ENCODE measurements at places on chromosomes 1 and 21.

GRCh38 chr1:238898856-238899255, 487.5 kb upstream of the CHRM3 start:
- no peak for DNase-seq

DNA sequence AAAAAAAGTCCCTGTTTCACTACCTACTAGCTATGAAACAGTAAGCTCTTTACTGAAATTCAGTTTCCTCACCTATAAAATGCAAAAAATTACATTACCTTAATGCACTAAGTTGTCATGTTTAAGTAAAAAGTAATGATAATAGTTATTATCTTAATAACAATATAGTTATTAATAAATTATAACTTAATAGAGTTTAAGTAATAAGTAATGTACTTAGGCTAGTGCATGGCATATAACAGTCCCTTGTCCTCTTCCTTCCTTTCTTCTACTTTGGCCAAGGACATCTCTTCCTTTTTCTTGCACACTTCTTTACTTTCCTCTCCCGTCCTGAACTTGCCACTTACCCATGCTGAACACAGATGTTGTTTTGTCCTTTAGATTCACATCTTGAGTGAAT, 9.0 kb downstream of the TMEM200B start:
- DNase-seq = no peak

DNA sequence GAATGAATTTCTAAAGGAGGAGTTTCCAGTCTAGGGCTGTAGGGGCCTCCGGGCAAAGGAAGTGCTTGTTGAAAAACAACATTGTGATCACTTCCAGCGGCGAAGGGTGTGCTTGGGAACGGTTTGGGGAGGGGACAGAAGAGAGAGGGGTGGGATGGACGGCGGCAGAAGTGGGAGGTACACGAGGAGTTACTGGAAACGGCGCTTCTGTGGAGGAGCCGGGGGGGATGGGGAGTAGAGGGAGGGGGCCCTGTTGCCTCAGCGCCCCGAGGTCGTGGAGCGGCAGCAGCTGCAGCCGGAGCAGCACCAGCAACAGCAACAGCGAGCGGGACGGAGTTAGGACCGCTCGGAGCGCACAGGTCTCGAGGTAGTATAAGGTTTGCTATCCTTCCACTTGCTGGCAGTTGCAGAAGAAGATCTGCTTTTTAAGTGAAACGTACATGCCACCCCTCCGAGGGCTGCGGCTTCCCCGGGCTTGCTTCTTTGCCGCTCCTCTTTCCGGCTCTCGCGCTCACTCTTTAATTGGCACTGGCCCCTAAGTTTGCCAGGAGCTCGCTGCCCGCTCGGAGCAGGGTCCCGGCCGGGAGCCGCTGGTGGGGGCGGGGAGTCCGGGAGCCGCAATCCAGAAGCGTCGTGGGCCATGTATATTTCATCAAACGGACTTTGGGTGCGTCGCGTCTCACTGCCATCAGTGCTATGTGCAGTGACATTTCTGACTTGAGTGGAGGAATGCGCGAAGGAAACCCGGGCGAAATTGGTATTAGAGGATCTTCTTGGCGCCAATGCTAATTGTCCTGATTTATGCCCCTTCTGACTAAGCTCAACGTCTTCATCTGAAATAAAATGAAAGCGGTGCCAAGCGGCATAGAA, 771 bp upstream of the NTNG1 start:
- no peak for DNase-seq

DNA sequence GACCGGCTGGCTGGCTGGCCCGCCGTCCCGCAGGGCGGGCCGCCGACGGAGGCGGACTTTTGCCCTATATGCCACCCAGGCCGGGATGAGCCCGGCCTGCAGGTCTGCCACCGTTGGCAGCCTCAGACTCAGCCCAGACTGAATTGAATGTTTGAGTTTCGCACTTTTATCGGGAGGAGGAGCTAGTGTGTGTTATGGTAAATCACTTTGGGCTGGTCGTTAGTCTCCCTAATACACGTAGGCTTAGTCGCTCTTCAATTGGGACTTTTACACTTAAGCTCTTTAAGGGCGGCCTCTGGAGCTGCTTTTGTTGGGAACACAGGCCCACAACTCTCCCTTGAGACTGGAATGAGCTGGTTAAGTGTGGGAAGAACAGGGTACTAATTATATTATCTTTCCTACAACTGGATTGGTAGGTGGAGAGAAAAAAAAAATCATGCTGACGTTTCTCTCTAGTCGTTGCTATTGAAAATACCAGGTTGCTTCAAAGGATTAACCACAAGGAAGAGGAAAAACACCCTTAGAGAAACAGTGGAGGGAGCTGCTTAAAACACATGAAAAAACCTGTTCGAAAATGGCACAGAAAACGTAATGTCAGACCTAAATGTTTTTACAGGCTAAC, 1.4 kb upstream of the IRF2BP2 start:
- DNase-seq = peak; percentile 94

- no peak for DNase-seq
Observed at GRCh38 chr1:52424813-52425212, 20.4 kb downstream of the PRPF38A start.

- DNase-seq = no peak
Observed at GRCh38 chr1:5572794-5573193, 419.4 kb downstream of the NPHP4 start.

- no peak for DNase-seq
Observed at GRCh38 chr21:38825269-38825668, 19.5 kb downstream of the ETS2 start.

DNA sequence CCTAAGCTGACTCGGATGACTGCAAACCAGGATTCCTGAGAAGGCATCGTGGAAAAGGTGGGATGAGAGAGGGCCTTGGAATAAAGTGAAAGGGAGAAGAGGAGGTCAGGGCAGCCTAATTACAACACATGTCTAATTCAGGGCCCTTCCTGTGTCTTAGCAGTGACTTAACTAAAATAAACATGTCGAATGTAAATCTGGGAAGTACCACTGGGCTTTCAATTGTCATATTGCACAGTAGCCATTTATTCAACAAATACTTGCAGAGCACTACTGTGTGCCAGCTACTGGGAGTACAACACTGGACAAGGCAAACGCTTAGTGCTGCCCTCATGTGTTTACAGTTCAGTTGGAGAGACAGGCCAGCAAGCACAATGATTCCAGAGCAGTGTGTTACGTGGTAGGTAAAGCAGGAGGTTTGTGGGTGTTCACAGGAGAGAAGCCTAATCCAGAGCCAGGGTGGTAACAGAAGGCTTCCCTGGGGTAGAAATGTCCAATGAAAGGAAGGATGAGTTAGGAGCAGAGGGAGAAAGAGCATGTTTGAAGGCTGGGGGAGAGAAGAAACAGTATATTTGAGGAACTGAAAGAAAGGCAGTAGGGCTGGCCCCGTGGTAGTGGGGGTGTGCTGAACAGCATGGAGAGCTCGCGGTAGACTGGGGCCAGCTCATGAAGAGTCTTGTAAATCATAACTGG, 38.0 kb upstream of the RASAL2 start:
- no peak for DNase-seq

- DNase-seq = no peak
Observed at GRCh38 chr1:28921286-28921869, 7.0 kb downstream of the EPB41 start.

DNA sequence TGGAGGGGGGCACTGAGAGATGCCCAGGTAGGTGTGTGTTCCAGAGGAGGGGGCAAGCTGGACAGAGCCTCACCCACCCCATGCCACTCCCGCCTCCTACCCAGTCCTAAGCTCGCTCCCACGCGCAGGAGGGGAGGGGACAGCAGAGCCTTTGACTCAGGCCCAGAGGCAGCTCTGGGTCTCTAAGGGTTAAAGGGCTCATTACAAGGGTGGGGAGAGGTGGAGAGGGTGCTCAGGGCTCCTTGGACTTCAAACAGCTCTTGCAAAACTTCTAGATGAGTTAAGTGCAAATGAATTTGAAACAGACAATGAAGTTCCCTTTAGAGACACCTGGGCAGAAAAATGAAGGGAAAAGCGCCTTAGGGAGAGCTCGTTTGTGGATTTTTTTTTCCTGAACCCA, 104.2 kb upstream of the CASZ1 start:
- DNase-seq = no peak

DNA sequence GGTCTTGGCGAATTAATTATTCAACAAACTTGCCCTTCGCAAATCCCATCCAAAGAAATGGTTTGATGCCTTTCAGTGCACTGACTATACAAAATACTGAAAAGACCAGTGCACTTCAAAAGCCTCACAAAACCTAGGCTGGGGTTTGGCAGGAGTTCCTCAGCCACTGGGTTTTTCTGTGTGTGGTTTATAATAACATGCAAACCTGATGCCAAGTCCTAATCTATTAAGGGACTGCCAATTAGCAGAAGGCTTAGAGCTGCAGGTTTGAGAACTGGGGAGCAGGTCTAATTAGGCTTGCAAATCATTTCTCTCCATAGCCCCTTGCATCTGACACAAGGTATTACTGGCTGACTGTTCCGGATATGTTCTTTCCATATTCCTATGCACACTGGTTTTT, 27.7 kb downstream of the PLPP3 start:
- DNase-seq = no peak

DNA sequence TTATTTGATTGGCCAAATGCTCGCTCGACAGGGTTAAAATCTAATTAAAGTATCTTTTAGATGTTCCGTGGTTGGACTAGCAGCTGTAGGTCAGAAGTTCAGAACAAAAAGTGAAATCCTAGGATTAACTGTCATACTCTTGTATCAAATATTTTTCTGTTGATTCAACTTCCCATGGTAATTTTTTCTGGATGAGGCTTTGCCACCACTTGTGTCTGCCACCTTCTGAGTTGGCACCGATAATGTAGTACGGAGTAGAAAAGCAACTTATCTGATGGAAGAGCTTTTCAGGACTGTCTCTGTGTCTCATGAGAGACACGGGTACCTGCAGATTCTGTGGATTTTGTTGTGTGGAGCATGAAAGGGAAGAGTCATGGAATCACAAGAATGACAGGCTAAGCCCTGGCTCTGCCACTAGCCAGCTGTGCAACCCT, 44.6 kb upstream of the CNN3 start:
- DNase-seq = no peak

DNA sequence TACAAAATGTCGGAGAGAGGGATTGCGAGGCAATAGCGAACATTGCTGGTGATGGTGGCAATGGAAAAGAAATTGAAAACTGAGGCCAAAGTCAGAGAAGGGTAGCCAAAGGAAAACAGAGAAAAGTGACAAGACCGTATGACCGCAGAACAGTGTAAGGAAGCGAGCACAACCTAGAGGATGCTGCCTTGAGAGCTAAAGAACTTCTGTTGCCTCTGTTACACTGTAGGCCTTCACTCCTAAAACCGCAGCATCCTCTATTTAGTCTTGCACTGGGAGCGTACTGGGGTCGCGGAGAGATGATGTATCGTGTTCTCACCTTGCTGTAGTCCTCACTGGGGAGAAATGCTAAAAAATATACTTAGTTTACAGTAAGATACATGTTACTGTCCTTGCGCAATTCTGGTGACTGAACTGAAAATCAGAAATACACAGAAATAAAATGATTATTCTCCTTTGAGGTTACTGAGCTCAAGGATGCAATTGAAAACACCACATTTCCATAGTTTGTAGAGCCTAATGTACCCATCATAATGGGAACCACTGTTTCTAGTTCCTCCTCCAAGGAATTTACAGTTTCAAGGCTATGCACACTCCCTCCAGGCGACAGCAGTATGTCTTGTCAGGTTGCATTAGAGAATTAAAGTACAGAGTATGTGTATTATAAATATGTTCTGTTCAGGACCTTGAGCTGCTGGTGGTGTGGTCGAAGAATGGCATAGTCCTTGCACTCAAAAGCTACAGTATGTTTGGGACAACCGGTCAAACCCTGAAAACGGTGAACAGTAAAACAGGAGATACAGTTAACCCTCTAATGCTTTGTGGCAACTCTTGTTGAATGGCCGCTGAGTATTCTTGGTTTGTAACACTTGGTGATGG, 1.3 kb downstream of the NEK7 start:
- DNase-seq = no peak

- DNase-seq = no peak
Observed at GRCh38 chr1:178927003-178927402, 56.1 kb upstream of the ANGPTL1 start.

DNA sequence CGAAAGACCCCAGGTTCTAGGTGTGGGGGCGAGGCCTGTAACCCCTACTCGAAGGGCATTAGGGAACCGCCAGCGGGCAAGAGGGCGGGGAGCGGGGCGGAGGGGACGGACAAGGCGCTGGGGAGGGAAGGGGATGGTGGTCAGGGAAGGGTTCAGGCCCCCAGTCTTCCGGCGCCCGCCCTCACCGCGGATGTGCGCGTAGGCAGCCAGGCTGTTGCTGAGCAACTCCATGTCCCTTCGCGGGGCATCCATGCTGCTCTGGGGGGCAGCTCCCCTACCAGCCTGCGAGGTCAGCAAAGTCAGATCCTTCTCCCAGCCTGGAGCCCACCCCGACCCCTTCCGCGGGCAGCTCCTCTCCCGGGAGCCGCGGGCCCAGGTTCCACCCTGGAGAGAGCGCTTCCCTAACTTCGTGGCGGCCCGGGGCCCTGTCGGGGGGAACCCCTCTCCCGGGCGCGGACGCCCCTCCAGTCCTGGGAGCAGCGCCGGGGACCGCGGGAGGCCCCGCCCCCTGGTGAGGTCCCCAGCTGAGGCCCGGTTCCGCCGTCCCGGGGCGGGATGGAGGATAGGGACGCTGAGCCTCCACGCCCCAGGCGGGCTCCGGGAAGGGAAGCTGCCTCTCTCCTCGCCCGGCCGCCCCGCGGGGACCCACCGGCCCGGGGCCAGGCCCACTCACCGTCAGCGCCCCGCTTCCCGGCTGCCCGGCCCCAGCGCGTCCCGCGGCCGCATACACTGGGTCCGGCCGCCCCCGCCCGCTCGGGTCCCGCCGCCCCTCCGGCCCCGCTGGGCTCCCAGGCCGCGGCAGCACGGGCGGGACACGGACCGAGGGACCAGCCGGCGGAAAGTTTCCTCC, 434 bp downstream of the EVA1B start:
- DNase-seq = no peak

- DNase-seq = no peak
Observed at GRCh38 chr1:246572785-246573184, 6.5 kb downstream of the CNST start.

Measured in NCI-H2107 (cell line).